Nasal cavity respiratory epithelium epithelial cell of viscerocranial mucosa (primary cell): ENCODE measurements at places on chromosomes 5 and 9. TPM values are rescaled to one million over a fixed set of nuclear protein-coding genes. Genes with fewer than 3 reads are reported as not detected.

SMIM23 gene
- total RNA-seq: not detected in 2 replicates

TRPM3 gene
- under 0.01 TPM in 1 of 2 replicates, not detected in the other for total RNA-seq

FBXW2 gene
- 29.0 and 57.4 TPM in 2 replicates for total RNA-seq

MED10 gene
- 14.9 and 19.8 TPM in 2 replicates for total RNA-seq

TSTD2 gene
- 20.2 and 31.1 TPM in 2 replicates for total RNA-seq

ACER2 gene
- 8.2 and 15.6 TPM in 2 replicates for total RNA-seq

EIF4E1B gene
- not detected in 2 replicates for total RNA-seq
